ENCODE measurements at places on chromosomes 5 and 9. TPM values are rescaled to one million over a fixed set of nuclear protein-coding genes. Genes with fewer than 3 reads are reported as not detected.

GRCh38 chr5:60507687-60508086, 192.3 kb downstream of the DEPDC1B start:
- no peak for DNase-seq

DNA sequence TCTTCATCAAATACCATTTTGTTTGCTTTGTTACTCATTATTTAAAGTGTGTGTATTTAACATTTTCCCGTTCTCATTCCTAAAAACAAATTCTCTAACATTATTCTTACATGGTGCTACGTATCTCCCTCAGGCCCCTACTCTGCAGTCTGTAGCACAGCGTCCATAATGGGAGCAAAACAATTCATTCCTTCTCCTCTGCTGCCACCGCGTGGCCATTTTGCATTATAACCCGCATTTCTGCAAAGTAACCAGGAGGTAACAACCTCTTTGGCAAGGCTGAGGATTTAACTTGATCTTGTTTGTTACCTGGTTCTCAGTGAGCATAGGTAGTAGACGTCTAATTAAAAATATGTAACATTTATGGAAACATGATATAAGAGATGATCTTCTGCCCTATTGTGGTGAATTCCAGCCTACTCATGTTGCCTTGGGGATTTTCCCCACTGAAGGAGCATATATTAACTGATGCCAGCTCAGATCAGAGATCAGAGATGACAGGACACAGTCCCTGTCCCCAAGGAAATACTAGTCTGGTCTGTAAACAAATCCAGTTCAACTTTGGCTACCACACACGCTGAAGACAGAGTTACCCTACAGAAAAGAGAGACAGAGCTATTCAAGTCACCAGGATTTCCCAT, 10.5 kb downstream of the OR1K1 start:
- peak; percentile 66 for DNase-seq

DNA sequence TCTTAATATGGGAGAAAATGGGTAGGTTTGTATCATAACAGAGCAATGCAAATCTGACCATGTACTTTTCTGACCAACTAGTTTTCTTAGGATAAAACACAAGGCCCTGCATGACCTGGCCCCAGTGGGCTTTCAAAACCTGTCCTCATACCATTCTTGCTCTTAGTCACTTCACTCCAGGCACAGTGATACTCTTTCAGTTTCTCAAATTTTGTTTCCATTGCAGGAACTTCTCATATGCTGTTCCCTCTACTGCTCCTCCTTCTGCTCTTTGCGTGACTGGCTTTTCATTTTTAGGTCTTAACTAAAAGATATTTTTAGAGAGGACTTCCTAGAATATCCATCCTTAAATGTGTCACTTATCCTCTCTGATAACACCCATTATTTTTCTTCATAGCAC, 112.4 kb downstream of the INIP start:
- DNase-seq, result no peak

The CDKN2A gene
- total RNA-seq, result not detected

The FAM153A gene
- not detected for total RNA-seq

The POLE3 gene
- 20.5 TPM for total RNA-seq

The RNF224 gene
- not detected for total RNA-seq

Measured in heart right ventricle (tissue), 16 donors.